Epithelial cell of proximal tubule (primary cell): ENCODE measurements at places on chromosomes 2 and 18. TPM values are rescaled to one million over a fixed set of nuclear protein-coding genes. Genes with fewer than 3 reads are reported as not detected.
A peak's percentile ranks its signal among the peaks of the same experiment; 100 is the strongest.

Gene L3MBTL4
- 0.65 and 4.0 TPM in 2 replicates for total RNA-seq

Gene DCDC2C
- not detected in 2 replicates for total RNA-seq

Gene CIB4
- total RNA-seq, result not detected in 2 replicates

Gene CCDC74A
- 22.7 and 27.8 TPM in 2 replicates for total RNA-seq

Gene DPP10
- total RNA-seq, result 0.06 and 0.14 TPM in 2 replicates

GRCh38 chr2:171516793-171517192, 5.5 kb upstream of the CYBRD1 start:
- DNase-seq, result no peak

- DNase-seq, result no peak
Observed at GRCh38 chr2:100513650-100514049, 43.4 kb downstream of the NMS start.

DNA sequence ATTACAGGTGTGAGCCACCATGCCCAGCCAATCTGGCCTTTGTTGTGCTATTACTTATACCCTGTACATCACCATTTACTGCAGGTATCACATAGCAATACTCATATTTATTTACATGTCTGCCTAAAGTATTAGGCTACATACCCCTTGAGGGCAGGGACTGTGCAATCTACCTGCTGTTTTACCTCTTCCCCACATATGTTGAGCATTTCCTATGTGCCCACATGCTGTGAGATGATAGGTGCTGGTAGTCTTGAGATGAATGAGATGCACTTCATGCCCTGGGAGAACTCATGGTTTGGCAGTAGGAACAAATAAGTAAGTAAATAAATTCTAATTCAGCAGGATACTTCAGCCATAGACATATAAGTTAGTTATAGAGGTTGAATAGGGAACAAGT, 59.2 kb downstream of the TTC39C start:
- no peak for DNase-seq

GRCh38 chr2:198080879-198081765, 276.7 kb downstream of the PLCL1 start:
- DNase-seq, result no peak

- DNase-seq, result peak; percentile 50
Observed at GRCh38 chr2:2664989-2665833, 334.1 kb upstream of the MYT1L start.

DNA sequence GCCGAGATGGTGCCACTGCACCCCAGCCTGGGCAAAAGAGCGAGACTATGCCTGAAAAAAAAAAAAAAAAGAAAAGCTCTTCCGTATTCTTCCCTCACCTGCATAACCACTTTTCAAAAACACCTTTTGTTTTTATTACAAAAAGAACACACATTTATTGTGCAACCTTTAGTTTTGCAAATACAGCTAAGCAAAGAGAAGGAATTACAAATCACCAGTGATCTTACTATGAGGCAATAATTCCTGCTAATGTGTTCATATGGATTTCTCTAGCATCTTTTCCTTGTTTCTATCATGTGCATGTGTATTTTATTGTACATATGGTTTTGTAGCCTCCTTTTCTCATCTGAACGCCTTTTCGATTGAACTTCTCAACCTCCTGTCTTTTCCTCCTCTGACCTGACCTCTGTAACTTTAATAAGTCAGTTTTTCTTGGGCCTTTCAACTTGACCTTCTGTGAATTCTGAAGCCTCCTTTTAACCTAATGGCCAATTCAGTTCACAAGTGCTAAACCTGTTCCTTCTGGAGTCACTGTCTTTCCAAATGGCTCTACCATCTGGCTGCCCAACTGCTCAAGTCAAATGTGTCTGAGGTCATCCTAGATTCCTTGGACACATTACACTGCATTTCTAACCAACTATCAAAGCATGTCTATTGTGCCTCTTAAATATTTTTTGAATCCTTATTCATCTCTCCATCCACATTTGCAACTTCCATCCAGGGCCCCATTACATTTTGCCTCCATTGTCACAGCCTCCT, 59.1 kb upstream of the DAPL1 start:
- no peak for DNase-seq

DNA sequence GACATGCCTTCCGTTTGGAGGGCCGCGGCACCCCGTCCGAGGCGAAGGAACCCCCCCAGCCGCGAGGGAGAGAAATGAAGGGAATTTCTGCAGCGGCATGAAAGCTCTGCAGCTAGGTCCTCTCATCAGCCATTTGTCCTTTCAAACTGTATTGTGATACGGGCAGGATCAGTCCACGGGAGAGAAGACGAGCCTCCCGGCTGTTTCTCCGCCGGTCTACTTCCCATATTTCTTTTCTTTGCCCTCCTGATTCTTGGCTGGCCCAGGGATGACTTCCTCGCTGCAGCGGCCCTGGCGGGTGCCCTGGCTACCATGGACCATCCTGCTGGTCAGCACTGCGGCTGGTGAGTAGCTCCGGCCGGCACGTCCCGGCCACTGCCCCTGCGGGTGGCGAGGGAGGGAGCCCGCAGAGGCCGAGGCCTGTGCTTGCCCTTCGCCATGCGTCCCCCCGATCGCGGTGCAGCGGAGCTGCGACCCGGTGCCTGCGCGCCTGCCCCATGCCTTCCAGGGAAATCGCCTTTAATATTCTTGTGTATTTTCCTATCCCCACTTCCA, 1.2 kb downstream of the BMPR2 start:
- no peak for DNase-seq

GRCh38 chr2:35741556-35741955, 614.0 kb upstream of the CRIM1 start:
- DNase-seq, result no peak

- DNase-seq, result no peak
Observed at GRCh38 chr2:73640511-73640911, 1.7 kb downstream of the NAT8 start.
